Cardiac muscle cell (in vitro differentiated cells and primary cell): ENCODE measurements at places on chromosomes 1 and 21.

DNA sequence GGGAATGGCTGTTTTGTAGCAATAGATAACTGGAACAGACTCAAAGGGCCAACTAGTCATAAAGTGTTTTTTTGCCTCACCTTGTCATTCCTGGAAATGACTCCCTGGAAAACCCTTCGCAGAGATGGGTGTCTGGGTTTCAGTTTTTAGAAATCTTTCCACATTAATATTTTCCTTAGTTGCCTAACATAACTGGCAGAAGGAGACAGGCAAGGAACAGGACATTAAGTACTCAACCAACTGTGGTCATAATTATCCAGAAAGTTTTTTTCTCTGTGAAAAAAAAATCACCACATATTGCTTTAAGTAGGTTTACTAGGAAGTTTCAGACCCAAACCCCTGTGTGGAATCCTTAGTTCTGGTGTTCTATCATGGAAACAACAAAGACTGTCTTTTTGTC is 3.4 kb upstream of the CMPK1 start:
- no peak for DNase-seq

DNA sequence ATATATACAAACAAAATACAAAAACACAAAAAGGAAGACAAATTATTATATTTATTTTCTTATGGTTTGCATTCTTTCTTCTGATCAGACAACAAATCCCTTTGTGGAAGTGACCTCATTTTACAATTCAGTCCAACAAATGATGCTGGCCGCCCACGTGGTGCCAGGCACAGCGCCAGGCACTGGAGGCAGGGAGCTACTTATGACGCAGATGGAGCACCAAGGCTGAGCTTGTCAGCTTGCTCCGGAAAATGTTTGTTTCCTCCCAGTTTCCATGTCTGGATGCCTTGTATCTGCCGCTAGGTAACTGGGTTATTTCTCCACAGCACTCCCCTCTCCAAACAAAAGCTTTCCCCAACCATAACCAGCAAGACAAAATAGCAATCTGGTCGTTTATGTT is 30.7 kb upstream of the CD34 start:
- no peak for DNase-seq

GRCh38 chr1:184188037-184188436 is 136.5 kb downstream of the TSEN15 start:
- DNase-seq = no peak

DNA sequence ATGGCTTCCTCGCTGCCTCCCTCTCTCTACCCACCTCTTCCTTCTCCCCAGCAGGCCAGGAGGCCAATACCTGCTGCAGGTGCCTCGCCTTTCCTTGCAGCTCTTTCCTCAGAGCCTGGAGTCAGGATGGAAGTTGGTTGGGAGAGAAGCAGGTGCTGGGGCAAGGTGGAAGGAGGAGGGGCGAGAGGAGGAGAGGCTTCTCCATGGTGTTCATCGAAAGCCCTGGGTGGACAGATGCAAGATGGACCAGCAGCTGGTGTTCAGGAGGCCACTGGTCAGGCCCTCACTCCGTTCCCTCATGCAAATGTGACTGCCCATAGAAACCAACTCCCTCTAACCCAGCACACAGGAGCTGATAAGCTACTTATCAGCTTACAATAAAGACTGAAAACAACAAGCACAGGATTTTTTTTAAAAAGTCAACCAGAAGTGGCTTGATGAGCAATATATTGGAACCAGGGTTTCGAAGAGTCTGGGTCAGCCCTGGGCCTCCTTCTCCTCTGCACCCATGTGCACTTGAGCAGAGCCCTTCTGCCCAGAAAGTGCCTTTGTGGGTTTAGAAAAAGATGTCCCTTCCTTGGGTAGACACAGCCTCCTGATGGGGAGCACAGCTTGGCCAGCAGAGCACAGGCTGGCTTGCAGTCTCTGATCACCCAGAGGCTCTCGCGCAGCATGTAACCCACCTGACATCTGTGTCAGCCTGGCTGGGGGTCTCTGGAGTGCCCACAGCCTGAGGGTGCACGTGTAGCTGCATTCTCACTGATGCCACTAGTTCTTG is 16.6 kb upstream of the GSTM4 start:
- no peak for DNase-seq

DNA sequence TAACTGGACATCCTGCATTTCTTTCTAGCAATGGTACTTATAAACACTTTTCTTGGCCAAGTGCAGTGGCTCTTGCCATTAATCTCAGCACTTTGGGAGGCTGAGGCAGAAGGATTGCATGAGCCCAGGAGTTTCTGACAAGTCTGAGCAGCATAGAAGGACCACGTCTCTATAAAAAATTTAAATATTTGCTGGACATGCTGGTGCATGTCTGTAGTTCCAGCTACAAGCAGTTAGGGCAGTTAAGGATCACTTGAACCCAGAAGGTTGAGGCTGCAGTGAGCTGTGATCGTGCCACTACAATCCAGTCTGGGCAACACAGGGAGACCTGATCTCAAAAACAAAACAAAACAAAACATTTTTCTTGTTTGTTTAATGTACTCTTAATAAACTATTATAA is 434.0 kb downstream of the PLA2G4A start:
- no peak for DNase-seq

- no peak for DNase-seq
Observed at GRCh38 chr1:185401019-185401418, 84.0 kb upstream of the IVNS1ABP start.

GRCh38 chr1:207314816-207315215 is 6.7 kb upstream of the CD55 start:
- no peak for DNase-seq

DNA sequence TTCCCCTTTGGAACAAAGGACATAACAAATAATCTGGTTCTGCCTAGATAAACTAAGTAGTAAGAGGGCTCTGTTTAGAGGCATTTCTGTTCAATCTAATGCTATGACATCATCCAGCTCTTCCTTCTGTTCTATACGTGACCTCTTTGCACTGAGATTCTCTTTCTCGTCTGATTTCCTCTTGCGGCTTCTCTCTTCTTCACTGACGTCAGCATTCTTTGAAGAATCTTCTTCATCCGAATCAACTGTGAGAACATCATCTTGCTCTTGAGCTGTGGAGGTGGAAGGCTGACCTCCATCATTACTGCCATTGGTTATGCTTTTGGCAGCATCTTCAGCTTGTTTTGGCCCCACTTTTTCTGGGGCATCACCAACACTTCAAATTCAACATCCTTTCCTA is 130.4 kb downstream of the HS2ST1 start:
- no peak for DNase-seq

DNA sequence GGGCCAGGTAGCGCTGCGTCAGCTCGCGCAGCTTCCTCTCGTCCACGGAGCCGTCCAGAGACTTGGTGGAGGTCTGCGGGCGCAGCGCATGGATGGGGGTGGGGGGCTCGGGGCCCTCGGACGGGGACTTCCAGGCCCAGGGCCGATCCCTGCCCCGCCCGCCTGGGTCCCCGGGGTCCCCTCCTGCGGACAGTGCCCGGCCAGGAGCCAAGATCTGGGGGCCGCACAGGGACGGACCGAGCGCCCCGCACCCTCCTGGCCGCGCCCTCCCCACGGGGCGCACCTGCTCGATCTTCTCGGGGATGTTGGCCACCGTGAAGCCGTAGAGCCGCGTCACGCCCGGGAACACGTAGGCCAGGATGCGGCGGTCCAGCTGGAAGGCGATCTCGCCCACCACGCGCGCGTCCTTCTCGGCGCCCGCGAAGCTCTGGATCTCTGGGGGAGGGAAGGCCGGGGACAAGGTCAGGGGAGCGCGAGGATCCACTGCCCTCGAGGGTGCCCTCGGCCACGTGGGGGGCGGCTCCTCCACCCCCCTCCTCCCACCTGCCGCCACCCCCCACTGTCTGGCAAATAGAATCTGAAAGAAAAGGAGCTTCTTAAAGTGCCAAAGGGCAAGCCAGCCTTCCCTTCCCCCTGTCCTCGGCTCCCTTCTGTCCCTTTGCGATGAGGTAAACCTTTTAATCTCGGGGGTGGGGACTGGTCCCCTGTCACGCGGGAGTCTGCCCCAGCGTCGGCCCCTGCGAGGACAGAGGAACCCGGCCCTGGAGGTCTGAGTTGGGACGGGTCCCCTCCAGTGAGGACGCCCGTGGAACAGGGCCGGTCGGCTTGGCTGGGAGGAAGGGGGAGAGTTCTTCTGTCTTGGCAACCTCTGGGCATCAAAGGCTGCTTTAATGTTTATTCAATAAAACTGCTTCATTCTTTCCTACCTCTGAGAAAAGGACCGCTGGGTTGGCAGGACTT is 6.5 kb upstream of the FTCD start:
- no peak for DNase-seq

GRCh38 chr1:169610108-169610507 is 19.8 kb downstream of the SELP start:
- no peak for DNase-seq

GRCh38 chr1:217747156-217747769 is 116.1 kb downstream of the SPATA17 start:
- peak; percentile 43 for DNase-seq

- no peak for DNase-seq
Observed at GRCh38 chr1:8870616-8871538, 7.6 kb downstream of the ENO1 start.

DNA sequence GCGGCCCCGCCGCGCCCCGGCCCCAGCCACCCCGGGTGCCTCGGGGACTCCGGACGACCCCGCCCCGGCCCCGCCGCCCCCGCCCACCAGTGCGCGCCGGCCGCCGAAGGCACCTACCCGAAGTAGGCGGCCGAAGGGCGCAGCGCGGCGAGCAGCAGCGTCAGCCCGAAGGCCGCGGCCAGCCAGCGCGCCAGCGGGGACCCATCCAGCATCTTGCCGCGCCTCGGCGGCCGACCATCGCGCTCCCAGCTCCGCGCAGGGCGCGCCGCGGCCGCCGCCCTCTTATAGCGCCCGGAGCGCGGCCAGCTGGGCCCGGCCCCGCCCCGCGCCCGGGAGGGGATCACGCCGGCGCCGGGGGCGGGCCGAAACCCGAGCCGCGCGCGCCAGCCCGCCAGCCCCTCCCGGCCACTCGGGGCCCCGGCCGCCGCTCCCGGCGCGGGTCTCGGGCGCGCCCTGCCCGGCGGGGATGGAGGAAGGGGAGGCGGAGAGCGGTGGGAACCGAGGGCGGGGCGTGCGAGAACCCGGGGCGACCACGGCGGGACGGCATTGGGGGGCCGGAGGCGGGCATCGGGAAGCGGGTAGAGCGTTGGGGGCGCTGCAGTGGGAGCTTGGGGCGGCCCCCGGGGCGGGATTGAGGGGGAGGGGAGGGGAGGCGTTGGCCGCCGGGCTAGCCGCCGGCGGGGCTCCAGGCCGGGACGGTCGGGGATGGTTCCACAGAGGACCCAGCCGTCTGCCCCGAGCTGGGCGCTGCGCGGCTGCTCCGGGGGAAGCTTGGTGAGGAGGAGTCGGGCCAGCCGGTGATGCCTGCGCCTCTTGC is at the start of gene WNT9A:
WNT9A (minus strand) TSS at position 257 of the 817 bp plus-strand sequence; CDS start at position 212, 45 bp downstream.
- DNase-seq = peak; percentile 55

DNA sequence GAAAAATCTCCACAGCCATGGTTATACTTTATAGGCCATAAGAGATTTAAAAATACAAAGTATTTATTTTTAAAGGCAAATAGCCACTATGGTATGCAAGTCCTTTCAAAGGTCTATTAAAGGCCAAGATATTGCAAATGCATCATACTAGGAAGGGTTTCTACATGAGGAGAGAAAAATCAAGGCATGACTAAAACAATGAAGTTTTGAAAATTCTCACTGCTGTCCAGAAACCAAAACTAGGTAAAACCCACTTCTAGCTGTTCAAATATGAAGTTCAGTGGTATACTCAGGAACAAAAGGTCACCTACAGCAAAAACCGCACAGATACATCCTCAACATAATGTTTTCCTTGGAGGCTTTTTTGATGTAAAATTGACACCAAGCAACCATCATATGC is 75.0 kb downstream of the EPS15 start:
- DNase-seq = no peak

- DNase-seq = no peak
Observed at GRCh38 chr1:210076620-210077019, 138.6 kb downstream of the SYT14 start.

DNA sequence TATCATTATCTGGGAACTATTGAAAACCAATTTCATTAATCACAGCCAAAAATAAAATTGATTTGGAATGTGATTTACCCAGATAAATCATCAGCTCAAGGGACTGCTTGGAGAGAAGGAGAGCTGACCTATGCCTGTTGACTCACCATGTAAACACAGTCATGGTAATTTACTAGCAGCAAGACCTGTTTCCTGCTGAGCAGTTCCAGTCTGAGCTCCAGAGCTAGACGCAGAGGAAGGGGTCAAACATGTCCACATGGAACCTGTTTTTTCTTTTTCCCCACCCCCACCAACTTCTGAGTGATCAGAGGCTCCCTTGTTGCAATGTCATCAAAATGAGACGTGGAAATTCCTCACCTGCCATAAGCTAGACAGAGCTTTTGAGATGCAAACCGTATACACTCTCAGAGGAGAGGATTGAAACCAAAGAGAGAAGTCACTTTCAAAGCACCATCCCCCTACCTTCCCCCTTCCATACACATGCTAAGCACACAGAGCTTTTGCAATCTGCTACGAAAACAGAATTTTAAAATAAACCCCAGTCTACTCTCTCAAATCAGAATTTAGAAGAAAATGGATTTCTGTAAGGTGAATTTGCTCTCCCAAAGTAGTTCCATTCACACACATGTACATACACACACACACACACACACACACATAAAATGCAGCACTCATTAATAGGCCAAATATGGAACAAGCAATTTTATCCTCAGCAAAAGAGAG is 55.9 kb upstream of the PTGFRN start:
- DNase-seq = no peak

DNA sequence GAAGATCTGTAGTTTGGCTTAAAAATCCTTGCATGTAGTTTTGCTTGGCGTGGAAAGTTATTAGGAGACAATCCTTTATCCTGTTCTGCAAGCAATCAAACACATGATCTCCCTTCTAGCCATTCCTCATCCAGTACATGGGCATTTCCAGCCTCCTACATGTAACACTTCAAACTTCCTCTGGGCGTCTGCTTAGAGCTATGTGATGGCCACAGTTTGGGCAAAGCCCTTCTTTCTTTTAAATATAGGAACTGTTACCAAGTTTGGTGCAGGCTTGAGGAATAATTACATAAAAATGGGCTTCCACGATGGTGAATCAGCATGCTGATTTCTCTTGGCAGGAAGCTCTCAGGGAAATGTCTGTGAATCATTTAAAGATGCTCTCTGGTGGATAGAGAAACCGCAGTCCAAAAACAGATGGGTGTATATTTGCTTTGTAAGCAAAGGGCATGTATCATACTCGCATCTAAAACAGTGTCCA is 176.9 kb upstream of the FMN2 start:
- peak; percentile 9 for DNase-seq

- no peak for DNase-seq
Observed at GRCh38 chr1:36172983-36173382, 17.0 kb downstream of the MAP7D1 start.
